ENCODE measurements at places on chromosomes 5 and 9.

- DNase-seq: no peak
Observed at GRCh38 chr5:156271569-156271968, 55.4 kb upstream of the SGCD start.

DNA sequence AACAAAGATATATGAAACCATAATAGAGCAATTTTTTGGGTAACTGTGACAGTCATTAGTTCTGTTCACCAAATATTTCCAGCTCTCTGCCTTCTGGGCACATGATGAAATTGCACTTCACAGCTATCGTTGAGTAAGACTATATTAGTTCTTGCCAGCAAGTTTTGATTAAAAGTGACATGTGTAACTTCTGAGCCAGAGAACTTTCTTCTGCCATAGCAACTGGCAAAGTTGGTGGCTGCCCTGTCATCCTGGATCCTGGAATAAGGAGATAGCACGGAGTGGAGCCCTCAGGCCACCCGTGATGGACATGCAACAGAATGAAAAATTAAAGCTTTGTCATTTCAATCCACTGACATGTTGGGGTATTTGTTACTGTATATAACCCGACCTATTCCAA is 194.4 kb upstream of the VCAN start:
- no peak for DNase-seq

GRCh38 chr5:56305001-56305950 is 72.1 kb upstream of the ANKRD55 start:
- no peak for DNase-seq

GRCh38 chr5:115132465-115132864 is 37.2 kb downstream of the TRIM36 start:
- no peak for DNase-seq

GRCh38 chr5:119435436-119436132 is 16.7 kb upstream of the HSD17B4 start:
- DNase-seq: peak; percentile 68

DNA sequence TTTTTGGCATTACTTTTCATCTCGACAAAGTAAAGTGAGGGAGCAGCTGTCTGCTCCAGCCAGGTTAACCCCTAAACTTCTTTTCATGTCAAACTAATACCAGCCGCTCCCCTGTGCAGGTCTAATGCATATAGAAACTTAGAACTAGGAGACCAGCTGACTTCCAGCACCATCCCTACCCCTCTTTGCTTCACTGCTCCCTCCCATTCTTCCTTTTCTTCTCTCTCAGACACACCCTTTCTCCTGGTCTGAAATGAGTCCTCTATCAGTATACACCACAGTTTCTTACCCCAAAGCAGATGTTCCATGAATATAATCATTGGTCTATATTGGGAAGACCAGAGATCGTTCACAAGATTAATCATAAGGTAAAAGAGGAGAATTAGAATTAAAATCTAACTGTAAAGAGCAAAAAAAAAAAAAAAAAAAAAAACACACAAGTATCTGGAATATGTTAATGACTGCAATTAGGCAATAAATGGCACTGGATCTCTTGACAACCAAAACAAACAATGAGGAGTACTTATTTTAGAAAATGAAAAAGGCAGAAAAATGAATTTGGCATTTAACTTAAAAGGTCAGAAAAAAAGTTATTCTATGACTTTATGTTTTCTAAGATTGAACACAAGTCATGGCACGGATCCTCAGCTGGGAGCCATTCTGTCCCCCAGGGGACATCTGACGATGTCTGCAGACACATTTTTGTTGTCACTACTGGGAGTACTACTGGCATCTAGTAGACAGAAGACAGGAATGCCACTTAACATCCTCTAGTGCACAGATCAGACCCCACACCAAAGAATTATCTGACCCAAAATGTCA is 209.8 kb downstream of the PJA2 start:
- no peak for DNase-seq
